ENCODE measurements at places on chromosomes 3 and 15. TPM values are rescaled to one million over a fixed set of nuclear protein-coding genes. Genes with fewer than 3 reads are reported as not detected.

The SLC35G2 gene
- total RNA-seq: 2.1 TPM

- DNase-seq: peak; percentile 72
Measured at GRCh38 chr3:117355566-117355965, 646.0 kb downstream of the TUSC7 start.

The IFT122 gene
- 46.6 TPM for total RNA-seq

- no peak for DNase-seq
Measured at GRCh38 chr15:89157918-89158564, 63.3 kb downstream of the RLBP1 start.

The WDR72 gene
- total RNA-seq: 13.0 TPM

GRCh38 chr15:72009222-72009621, 108.7 kb downstream of the MYO9A start:
- DNase-seq: peak; percentile 72
